ENCODE measurements at places on chromosomes 3 and 15.
A peak's percentile ranks its signal among the peaks of the same experiment; 100 is the strongest.

DNA sequence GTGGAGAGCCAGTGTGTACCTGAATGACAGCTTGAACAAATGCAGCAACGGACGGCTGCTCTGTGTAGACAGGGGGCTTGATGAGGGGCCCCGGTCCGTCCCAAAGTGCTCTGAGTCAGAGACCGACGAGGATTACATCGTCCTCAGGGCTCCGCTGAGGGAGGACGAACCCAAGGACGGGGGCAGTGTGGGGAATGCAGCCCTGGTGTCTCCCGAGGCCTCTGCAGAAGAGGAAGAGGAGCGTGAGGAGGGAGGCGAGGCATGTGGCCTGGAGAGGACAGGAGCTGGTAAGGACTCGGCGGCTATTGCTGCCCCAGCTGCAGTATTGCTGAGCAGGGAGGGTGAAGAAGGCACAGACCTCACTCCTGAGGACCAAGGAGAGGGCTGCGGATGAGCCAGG is 54.4 kb upstream of the WNT7A start:
- DNase-seq: no peak

- DNase-seq: no peak
Observed at GRCh38 chr3:120460862-120461261, 10.1 kb upstream of the FSTL1 start.

GRCh38 chr3:185992831-185993374 is 55.1 kb upstream of the TRA2B start:
- peak; percentile 45 for DNase-seq

GRCh38 chr3:5170975-5171374 is 16.5 kb upstream of the EDEM1 start:
- no peak for DNase-seq

DNA sequence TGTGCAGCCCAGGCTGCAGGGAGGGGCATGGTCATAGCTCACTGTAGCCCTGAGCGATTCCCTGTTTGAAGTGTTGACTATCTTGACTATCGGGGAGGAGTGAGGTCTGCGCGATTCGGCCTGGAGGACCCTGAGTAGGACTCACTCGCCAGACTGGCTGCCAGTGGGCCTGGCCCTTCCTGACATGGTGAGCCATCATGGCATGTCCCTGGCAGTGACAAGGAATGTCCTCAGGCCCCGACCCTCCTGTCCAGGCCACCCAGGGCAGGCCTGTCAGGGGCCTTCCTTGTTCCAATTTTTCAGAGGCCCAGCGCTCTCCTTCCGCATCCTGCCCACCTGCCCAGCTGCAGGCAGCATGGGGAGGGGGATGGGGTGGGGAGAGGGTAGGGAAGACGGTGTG is 5.2 kb upstream of the OCA2 start:
- DNase-seq: no peak
